ENCODE measurements at places on chromosomes 6 and 20. TPM values are rescaled to one million over a fixed set of nuclear protein-coding genes. Genes with fewer than 3 reads are reported as not detected.

Gene ESR1
- total RNA-seq: 4.1 TPM

Gene GPR63
- not detected for total RNA-seq

Gene CST2
- not detected for total RNA-seq

DNA sequence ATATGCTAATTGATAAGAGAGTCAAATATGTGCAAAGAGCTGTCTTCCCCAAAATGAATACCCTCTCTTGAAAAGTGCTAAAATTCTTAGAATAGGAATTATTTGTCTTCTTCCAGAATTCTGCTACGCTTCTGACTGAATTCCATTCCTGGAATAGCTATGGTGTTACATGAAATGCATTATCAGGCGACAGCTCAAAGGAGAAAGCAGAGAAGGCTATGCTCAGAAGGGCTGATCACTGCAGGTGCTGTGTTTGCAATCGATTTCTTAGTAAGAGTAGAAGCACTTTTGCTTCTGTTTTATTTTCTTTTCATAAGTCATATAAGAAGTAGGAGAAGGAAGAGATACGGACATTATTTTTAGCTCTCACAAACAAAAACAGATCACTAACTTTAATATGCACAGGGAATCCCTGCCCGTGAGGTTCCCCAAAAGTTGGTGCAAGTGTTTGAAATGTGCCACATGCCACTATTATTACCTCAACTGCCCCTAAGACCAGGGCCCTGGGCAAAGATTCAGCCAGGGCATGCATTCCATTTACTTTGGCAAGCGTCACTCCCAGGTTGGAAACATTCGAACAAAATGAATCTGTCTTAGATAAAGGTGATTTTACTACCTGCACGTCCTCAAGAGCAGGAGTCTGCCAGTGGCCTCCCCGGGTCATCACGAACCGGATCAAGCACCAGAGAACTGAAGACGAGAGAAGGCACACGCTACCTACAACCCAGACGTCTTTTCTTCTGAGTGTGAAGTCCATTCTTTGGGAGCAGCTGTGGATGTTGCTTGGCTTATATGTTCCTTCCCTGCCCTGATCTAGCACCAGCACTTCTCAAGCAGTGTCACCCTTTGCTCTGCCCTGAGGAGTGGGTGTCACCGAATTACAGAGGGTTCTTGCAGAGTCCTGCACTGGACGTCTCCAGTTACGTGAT, 7.2 kb downstream of the MYLK4 start:
- DNase-seq: no peak
- H3K4me1 ChIP-seq: no peaks in the 10 kb centered on the region
- no peak overlapping the region for H3K27ac ChIP-seq
- no peak overlapping the region for H3K4me3 ChIP-seq
- no peaks in the 10 kb centered on the region for H3K36me3 ChIP-seq

- no peaks in the 10 kb centered on the region for H3K27me3 ChIP-seq
- no peaks in the 10 kb centered on the region for H3K36me3 ChIP-seq
- peak; percentile 91 for DNase-seq
- H3K4me3 ChIP-seq: no peak overlapping the region
- H3K27ac ChIP-seq: no peak overlapping the region
Observed at GRCh38 chr6:2931970-2932748, 29.1 kb upstream of the SERPINB9 start.

DNA sequence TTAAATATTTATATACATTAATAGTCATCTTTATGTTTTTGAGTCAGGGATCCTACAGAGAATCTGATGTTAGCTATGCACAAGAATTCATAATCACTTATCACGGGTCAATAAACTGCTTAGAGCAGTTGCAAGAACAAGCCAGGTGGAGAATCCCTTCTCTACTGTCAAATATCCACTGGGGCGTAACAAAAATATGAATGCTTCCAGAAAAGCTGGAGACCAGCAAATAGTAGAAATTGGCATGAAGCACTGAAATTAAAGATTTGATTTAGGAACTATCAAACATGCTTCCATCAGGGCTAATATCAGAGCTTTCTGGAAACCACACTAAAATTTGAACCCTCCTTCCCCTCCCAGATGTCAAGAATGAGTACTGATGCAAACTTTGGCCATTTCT, 37.3 kb downstream of the ADGRG6 start:
- no peaks in the 10 kb centered on the region for H3K4me1 ChIP-seq
- H3K27me3 ChIP-seq: no peaks in the 10 kb centered on the region
- H3K27ac ChIP-seq: no peak overlapping the region

DNA sequence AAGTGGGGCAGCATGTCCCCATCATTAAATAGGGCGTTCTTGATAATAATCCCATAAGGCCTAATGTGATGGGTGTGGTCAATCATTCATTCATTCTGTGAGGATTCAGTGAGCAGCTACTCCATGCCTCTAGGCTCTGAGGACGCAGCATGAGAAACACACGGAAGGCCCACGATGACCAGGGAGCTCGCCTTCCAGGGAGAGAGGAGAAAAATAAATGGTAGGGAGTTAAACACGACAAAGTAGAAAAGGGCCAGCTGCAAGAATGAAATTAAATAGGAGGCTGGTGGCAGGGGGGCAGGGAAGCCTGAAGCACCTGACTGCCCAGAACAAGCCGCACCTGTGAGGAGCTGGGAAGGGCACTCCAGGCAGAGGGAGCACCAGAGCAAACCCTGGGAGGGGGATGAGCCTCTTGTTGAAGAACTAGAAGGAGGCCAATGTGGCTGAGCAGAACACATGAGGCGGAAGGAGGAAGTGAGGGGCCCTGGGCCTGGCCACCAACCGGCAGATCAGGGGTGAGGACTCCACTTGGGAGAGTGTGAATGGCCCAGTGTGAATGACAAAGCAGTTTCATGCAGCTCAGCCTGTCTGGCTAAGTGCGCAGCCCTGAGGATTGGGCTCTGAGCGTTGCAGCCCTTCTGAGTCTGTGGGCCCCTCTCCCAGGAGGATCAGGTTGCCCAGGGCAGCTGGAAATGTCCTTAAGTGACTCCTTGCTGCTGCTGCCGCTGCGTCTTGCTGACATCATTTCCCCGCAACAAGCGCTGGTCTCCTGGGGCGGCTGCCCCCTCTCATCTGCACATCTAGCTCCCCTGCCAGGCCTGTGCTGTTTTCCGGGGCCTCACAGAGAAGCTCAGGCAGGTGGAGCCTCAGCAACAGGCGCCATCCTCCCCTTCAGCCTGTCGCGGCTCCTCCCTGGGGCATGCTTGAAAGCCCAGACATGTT, 99.9 kb downstream of the CDH26 start:
- H3K4me3 ChIP-seq: no peak overlapping the region
- no peaks in the 10 kb centered on the region for H3K36me3 ChIP-seq
- no peak for DNase-seq
- H3K4me1 ChIP-seq: no peaks in the 10 kb centered on the region
- H3K27ac ChIP-seq: no peak overlapping the region
- no peaks in the 10 kb centered on the region for H3K27me3 ChIP-seq

Measured in Karpas-422 (cell line).